ENCODE measurements at places on chromosomes 5 and 9. TPM values are rescaled to one million over a fixed set of nuclear protein-coding genes. Genes with fewer than 3 reads are reported as not detected.

PALM2AKAP2 gene
- 66.4 TPM for total RNA-seq

RIMOC1 gene
- total RNA-seq, result 27.8 TPM

SH3RF2 gene
- 4.2 TPM for total RNA-seq

ELOVL7 gene
- 0.29 TPM for total RNA-seq

ECSCR gene
- total RNA-seq, result not detected

FUBP3 gene
- total RNA-seq, result 47.7 TPM

Measured in placental pericyte (primary cell).